ENCODE measurements at places on chromosomes 12 and 14. TPM values are rescaled to one million over a fixed set of nuclear protein-coding genes. Genes with fewer than 3 reads are reported as not detected.

SYT10 gene
- 0.10 TPM for total RNA-seq

- peak; percentile 92 for DNase-seq
These were observed 3.8 kb upstream of the CACNB3 start for GRCh38 chr12:48814262-48815125.

GPR68 gene
- 5.4 TPM for total RNA-seq

- peak; percentile 69 for DNase-seq
These were observed 11.0 kb downstream of the PDE1B start for GRCh38 chr12:54560374-54560858.

DNA sequence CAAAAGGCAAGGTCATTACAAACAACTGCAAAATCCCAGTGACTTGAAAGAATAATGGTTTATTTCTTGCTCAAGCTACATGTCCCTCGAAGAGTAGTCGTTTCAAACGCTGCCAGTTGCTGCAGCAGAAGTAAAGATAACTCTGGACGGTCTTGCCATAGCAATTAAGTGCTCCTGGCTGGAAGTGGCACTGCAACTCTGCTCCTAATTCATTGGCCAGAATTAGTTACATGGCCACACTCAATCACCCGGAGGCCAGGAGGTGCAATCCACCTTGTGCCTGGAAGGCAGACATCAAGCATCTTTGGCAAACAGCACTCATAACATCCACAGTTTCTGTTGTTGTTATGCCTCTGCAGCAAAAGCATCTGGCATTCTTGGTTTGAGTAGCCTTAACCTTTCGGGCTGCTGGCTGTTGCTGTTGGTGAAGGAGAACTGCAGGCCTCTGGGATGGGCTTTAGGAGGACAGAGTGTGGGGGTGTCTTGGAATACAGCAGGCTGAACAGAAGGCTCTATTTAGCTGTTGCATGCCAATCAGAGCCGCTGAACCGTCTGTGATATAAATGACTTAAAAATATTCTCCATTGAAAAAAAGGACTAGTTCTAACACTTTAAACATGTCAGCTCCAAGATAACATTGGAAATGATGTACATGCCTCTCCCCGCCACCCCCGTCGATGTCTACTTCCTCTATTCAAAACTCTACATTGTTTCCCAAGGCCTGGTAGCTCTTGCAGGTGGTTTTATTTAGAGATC lies 123.5 kb upstream of the DYRK2 start:
- no peak for DNase-seq

- DNase-seq = peak; percentile 43
These were observed 360.5 kb upstream of the TMPO start for GRCh38 chr12:98154850-98155249.

RTL1 gene
- 0.18 TPM for total RNA-seq
